ENCODE measurements at places on chromosomes 16 and 17. TPM values are rescaled to one million over a fixed set of nuclear protein-coding genes. Genes with fewer than 3 reads are reported as not detected.
A peak's percentile ranks its signal among the peaks of the same experiment; 100 is the strongest.

- no peak for DNase-seq
These were observed 39.7 kb downstream of the ABCC6 start for GRCh38 chr16:16183562-16183961.

DNA sequence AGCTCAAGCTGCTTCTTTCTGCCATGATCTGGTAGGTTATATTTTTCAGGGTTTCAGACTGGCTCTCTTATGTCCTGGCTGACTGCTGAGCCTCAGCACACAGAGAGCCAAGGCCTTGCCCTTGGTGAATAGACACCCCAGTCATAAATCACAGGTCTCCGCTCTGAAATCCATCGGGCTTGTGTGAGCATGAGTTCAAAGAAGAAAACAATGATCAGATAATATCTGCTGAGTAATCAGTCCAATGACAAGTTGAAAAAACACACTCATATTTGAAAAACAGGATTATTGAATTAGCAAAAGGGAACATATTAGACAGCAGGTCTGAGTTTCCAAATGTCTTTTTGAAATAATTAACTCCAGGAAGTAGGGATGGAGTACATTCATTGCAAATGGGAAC lies 51.1 kb upstream of the NDRG4 start:
- DNase-seq = peak; percentile 74

Gene SCN4A
- total RNA-seq = not detected

DNA sequence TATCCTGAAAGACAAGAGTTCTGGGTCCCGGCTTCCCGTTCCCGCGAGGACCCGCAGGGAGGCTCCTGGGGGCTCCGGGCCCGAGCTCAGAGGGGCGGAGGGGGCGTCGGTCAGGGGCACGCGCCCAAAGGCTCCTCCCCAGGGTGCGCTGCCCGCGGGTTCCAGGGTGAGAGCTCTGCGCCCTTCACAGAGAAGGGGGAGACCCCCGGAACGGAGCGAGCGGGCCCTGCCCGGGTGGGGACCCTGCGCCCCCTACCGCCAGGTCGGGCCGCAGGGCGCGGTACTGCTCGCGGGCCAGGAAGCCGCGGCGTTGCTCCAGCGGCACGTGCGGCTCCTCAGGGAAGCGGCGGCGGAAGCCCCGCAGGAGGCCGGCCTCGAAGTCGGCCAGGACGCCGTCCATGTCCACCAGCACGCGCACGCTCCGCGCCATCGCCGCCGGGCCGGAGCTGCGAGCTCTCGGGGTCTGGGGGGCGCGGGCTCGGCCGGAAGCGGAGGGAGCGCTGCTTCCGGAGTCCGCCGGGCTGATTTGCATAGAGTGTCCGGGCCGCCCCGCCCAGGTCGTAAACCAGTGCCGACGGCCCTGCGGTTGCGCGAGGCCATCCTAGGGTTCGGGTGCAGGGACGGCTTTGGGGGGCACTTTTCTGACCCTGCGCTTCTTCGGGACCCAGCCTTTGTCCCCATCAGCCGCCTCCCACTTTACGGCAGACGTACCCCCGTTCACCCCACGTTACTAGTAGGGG lies at the start of gene NT5C:
Gene NT5C (minus strand): TSS at position 465 of the 740 bp plus-strand sequence. CDS start 35 bp downstream, at position 430.
- peak; percentile 79 for DNase-seq

Gene OTOP2
- total RNA-seq = not detected

DNA sequence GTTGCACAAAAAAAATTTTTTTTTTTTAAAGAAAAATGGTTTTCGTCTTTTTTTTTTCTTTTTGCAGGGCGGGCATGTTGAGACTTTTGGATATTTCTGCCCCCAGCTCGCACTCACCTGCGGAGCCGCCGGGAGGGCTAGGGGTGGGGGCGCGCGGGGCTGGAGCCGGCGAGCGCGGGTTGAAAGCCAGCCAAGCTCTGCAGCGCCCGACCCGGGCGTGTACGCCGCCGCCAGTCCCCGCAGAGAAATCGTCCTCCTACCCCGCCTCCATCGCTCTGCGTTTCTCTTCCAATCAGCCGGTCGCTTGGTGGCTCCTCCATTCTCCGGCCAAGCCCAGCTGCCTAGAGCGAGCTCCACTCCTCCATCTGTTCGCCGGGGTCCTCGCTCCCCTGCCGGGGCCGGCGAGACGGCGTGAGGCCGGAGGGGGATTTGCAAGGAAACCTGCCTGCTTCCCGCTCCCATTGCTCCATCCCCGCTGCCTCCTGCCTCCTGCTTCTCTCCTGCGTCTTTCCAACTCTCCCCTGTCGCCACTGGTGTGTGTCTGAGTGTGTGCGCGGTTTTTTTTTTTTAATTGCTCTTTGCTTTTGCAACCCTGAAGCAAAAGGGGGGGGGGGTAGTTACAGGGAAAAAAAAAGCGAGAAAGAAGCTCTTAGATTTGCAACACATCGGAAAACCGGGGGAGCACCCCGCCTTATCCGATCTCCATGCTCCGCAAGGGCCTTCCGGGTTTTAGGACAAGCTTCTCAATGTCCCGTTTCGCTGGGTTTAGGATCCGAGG lies 1.8 kb upstream of the UBTF start:
- peak; percentile 78 for DNase-seq

DNA sequence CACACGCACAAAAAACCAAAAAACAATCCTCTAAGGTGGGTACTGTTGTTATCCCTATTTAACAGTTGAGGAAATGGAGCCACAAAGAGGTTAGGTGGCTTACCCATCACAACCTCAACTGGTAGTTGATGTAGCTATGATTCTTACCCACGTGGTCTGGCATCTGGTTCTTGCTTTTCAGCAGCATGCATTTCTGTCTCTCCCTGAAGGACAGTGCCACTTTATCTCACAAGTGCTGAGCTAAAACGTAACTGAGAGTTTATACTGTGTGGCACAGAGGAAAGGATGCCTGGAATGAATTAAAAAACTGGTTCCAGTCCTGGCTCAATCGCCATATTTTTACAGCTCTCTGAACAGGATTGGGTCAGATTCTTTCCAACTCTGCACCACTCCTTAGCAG lies 1.9 kb upstream of the CORO6 start:
- DNase-seq = no peak

GRCh38 chr17:6706499-6706898 lies 6.7 kb downstream of the SLC13A5 start:
- DNase-seq = no peak

Gene NFATC3
- 63.2 TPM for total RNA-seq

DNA sequence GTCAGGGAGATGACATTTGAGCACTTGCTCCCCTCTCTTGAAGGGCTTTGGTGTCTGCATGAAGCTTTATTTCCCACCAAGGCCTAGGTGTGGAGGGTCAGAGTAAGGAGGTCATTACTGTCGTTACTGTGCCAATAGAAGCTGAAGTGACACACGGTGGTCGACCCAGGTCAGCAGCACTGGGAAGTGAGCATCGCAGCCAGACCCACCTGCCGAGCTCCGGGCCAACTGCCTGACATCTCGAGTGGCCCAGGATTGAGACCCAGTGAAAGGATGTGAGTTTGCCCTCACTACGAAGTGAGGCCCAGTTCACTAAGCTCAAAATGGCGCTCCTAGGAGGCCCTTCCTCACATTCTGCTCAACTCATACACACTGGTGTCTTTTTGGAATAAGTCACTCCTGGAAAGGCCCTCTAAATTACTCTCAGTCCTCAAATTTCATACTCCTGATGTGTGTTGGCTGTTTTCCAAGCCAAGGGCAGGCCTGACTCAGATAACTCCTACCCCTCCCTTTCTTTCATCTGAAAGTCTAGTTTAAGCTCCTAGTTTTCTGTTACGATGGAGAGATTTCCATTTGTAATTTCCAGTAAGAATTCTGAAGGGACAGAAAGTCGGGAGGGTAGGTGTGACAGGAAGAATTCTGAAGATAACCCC lies 200.4 kb downstream of the LGALS9B start:
- DNase-seq = no peak

Gene TSNAXIP1
- total RNA-seq = 0.86 TPM

GRCh38 chr16:56279132-56279531 lies 87.8 kb downstream of the GNAO1 start:
- DNase-seq = no peak

Gene CCT6B
- total RNA-seq = 1.4 TPM

GRCh38 chr16:89307421-89307805 lies 89.9 kb downstream of the ZNF778 start:
- no peak for DNase-seq

- no peak for DNase-seq
These were observed 38.3 kb downstream of the CDK5R1 start for GRCh38 chr17:32525122-32525521.

- DNase-seq = no peak
These were observed 14.3 kb downstream of the MLYCD start for GRCh38 chr16:83913245-83913633.

- DNase-seq = no peak
These were observed 666.6 kb downstream of the CDH11 start for GRCh38 chr16:64455275-64455674.

- DNase-seq = no peak
These were observed 26.5 kb upstream of the ADGRG1 start for GRCh38 chr16:57601801-57602478.

- DNase-seq = no peak
These were observed 268.3 kb downstream of the ABCC12 start for GRCh38 chr16:47887496-47887895.

Gene ZNF232
- total RNA-seq = 35.4 TPM

Gene CHST5
- not detected for total RNA-seq

DNA sequence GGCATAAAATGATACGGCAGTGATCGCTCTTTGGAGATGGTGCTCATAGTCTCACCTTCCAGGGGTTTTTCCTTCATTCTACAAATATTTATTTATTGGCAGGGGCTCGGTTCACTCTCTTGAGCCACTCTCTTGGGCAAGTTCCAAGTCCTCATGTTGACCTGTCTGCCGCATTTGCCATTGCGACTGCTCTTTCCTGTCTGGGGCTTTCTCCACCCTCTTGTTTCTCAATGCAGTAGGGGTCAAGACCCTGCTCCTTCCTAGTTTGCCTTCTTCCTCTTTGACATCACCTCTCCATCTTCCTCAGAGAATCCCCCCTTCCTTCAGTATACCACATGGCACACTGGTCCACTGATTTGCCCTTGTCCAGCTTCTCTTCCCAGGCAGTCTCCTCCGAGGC lies 21.9 kb upstream of the LRRC75A start:
- DNase-seq = no peak

- DNase-seq = no peak
These were observed 20.7 kb upstream of the CBX4 start for GRCh38 chr17:79859676-79860615.

Gene GNAO1
- total RNA-seq = not detected

Gene FHOD1
- 10.9 TPM for total RNA-seq

GRCh38 chr16:8859913-8860881 lies 8.6 kb downstream of the CARHSP1 start:
- DNase-seq = peak; percentile 96

Gene KCNH6
- total RNA-seq = 0.18 TPM

GRCh38 chr16:61030616-61031015 lies 1005.6 kb downstream of the CDH8 start:
- no peak for DNase-seq

GRCh38 chr16:62625326-62625725 lies 589.1 kb upstream of the CDH8 start:
- DNase-seq = no peak

GRCh38 chr17:6394055-6394606 lies 40.8 kb downstream of the AIPL1 start:
- DNase-seq = no peak

Gene CDRT15
- not detected for total RNA-seq

DNA sequence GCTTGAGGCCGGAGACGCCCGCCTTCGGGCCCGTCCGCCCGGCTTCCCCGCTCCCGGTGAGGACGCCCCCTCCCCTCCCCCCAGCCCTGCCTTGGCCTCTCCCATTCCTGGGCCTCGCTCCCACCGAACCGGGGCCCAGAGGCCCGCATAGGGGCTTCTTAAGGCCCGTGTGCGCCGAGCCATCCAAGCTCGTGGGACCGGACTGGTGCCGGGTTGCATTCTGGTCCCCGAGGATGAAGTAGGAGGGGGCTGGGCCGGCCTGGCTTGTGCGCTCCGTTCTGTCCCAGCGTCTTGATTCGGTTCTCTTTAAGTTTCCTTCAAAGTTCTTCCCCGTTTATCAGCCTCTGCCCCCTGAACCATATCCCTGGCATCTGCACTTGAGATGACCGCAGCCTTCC lies 488 bp downstream of the SENP3 start:
- DNase-seq = no peak

DNA sequence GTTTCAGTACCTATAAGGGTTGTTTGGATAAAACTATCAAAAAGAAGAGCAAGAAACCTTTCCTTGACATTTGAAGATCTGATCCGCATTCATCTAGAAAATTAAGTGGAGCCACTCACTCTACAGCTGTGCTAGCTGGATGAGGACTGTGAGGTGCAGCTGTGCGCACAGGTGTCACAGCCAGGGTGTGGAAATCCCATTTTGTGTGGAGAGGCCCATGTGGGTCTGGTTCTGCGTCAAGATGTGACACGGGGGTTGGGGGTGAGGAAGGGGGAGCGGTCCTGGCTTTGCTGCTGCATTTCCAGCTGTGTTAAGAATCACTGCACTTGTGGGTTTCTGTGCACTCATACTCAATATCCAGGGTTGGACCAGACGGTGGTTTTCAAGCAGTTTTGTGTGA lies 70.7 kb downstream of the CLEC16A start:
- DNase-seq = no peak

DNA sequence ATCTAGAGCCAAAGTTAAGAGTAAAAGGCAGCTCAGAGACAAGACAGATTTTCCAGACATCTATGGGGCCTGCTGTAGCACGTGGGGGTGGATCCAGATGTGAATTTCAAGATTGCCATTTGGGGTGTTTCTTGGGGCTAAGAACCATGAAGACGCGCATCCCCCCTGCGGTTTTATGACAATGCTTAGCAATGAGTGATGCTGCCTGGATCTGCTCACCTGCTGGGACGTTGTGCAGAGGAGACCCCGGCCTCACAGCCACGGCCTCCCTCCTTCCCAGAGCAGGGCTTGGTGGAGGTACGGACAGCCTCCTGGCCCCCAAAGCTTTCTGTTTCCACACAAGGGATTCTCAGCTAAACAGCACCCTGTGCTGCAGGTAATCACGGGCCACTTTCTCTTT lies 151.5 kb upstream of the DYNLRB2 start:
- no peak for DNase-seq

- no peak for DNase-seq
These were observed 63.7 kb upstream of the DHX40 start for GRCh38 chr17:59501690-59502089.
